ENCODE measurements at places on chromosomes 6 and 20. TPM values are rescaled to one million over a fixed set of nuclear protein-coding genes. Genes with fewer than 3 reads are reported as not detected.

DNA sequence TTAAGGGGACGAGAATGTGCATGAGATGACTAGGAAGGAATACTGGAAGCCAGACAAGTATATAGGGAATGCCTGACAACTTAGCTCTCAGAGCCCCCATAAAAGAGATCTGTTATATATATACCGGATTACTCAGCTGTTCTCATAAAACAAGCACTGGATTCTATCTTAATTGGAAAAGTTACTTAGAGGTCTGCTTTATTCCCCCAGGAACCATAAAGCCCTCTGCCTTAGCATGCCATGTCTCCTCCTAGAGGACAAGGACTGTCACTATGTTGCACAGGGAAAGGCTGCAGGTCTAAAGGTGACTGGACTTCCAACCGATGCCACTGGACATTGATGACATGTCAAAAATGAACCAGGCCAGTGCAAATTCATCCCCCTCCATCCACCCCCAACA, 6.4 kb downstream of the EXOC2 start:
- no peak overlapping the region for H3K4me3 ChIP-seq
- no peaks in the 10 kb centered on the region for H3K27me3 ChIP-seq
- no peak for DNase-seq

- H3K27ac ChIP-seq: no peak overlapping the region
- H3K4me1 ChIP-seq: no peaks in the 10 kb centered on the region
- H3K36me3 ChIP-seq: no peaks in the 10 kb centered on the region
- DNase-seq: no peak
- no peak overlapping the region for H3K4me3 ChIP-seq
Observed at GRCh38 chr6:113842165-113842564, 15.0 kb upstream of the MARCKS start.

DNA sequence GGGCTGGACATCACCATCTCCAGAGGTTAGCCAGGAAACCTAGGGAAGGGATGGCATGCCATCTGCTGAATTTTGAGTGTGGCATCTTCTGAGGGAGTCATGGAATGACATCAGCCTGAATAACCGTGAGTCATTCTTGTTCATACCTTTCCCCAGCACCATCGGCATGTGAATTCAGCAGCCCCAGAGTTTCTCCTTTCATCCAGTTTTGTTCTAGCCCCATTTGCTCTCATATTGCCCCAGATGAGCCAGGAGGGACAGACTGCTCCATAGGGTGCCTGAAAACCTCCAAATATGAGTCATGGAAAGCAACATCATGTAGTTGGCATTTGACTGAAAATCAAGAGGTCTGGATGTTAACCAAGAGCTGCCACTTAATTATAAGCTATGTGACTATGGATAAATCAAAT, 219.2 kb upstream of the SGK1 start:
- no peaks in the 10 kb centered on the region for H3K27me3 ChIP-seq
- no peak overlapping the region for H3K27ac ChIP-seq
- no peaks in the 10 kb centered on the region for H3K36me3 ChIP-seq
- no peak for DNase-seq

GRCh38 chr6:12051861-12052368, 39.8 kb downstream of the HIVEP1 start:
- no peaks in the 10 kb centered on the region for H3K36me3 ChIP-seq
- H3K4me3 ChIP-seq: no peak overlapping the region
- peak overlapping the region; percentile 5 for H3K27ac ChIP-seq
- no peaks in the 10 kb centered on the region for H3K4me1 ChIP-seq
- DNase-seq: no peak
- no peaks in the 10 kb centered on the region for H3K27me3 ChIP-seq

- H3K4me1 ChIP-seq: peaks cover 10% of the 10 kb centered on the region
- no peak overlapping the region for H3K27ac ChIP-seq
- no peak for DNase-seq
- H3K36me3 ChIP-seq: no peaks in the 10 kb centered on the region
- no peak overlapping the region for H3K4me3 ChIP-seq
Observed at GRCh38 chr6:82251942-82252341, 4.4 kb upstream of the IBTK start.

GRCh38 chr6:25022140-25022553, 86.4 kb upstream of the RIPOR2 start:
- H3K4me1 ChIP-seq: no peaks in the 10 kb centered on the region
- H3K36me3 ChIP-seq: no peaks in the 10 kb centered on the region
- H3K27me3 ChIP-seq: no peaks in the 10 kb centered on the region

DNA sequence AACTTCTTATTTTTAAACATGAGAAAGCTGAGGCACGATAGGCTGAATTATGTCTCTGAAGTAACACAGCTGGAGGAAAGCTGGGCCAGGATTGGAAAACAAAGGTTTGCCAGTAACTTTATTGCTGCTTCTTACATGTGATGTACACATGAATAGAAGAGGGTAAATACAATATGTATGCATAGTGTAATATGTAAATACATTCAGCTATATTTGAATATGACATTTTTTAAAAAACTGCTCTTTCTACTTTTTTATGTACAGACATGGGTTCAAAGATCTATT, 90.2 kb downstream of the ADTRP start:
- no peaks in the 10 kb centered on the region for H3K27me3 ChIP-seq
- no peak for DNase-seq

- no peak overlapping the region for H3K27ac ChIP-seq
- H3K27me3 ChIP-seq: no peaks in the 10 kb centered on the region
- no peak for DNase-seq
- H3K4me1 ChIP-seq: peaks cover 15% of the 10 kb centered on the region
- no peaks in the 10 kb centered on the region for H3K36me3 ChIP-seq
- H3K4me3 ChIP-seq: no peak overlapping the region
Observed at GRCh38 chr20:10510216-10510615, 75.1 kb downstream of the SLX4IP start.

DNA sequence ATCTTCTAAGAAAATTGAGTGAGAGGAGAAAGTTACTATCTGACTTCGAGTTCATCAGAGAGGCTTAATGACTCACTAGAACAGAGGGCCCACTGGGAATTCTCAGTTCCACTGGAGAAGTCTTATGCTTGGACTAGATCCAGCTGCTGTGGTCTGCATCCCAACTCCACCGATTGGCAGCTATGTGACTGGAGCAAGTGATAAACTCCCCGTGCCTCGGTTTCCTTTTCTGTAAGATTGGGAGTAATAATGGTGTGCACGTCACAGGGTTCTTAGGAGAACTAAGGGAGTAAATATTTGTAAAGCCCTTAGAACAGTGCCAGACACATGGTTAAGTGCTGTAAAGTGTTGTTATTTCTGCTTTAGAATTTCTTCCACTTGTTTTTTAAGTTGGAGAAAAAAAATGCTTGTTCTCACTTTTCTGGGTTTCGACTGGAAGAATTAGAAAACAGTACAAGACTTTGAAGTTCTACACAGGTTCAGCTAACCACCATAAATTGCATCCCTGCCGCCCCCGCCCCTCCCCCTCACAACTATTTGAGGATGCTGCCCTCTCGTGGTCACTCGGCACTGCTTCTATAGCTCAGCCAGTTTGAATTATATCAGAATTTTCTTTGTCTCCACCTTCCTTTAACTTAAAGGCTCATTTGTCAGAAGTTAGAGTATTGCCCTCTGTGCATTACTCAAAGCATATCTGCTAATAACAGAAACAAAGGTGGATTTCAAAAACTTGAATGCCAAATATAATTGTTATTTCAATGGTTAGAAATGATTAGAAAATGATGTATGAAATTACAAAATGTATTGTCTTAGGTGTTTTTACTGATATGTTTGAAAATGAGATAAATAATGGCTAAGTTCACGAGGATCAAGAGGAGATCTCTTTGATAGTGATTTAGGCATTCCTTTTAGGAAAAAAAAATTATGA, 95.0 kb upstream of the IFNGR1 start:
- H3K4me1 ChIP-seq: peaks cover 15% of the 10 kb centered on the region
- peak; percentile 67 for DNase-seq
- no peaks in the 10 kb centered on the region for H3K27me3 ChIP-seq
- no peak overlapping the region for H3K27ac ChIP-seq
- H3K36me3 ChIP-seq: no peaks in the 10 kb centered on the region

- no peak overlapping the region for H3K4me3 ChIP-seq
- DNase-seq: no peak
- H3K27me3 ChIP-seq: no peaks in the 10 kb centered on the region
- no peak overlapping the region for H3K27ac ChIP-seq
- no peaks in the 10 kb centered on the region for H3K36me3 ChIP-seq
Observed at GRCh38 chr6:16421462-16421960, 183.1 kb downstream of the GMPR start.

- H3K4me1 ChIP-seq: no peaks in the 10 kb centered on the region
- no peak overlapping the region for H3K27ac ChIP-seq
- H3K27me3 ChIP-seq: no peaks in the 10 kb centered on the region
- no peaks in the 10 kb centered on the region for H3K36me3 ChIP-seq
- no peak for DNase-seq
Observed at GRCh38 chr6:13496513-13497190, 9.3 kb upstream of the GFOD1 start.

DNA sequence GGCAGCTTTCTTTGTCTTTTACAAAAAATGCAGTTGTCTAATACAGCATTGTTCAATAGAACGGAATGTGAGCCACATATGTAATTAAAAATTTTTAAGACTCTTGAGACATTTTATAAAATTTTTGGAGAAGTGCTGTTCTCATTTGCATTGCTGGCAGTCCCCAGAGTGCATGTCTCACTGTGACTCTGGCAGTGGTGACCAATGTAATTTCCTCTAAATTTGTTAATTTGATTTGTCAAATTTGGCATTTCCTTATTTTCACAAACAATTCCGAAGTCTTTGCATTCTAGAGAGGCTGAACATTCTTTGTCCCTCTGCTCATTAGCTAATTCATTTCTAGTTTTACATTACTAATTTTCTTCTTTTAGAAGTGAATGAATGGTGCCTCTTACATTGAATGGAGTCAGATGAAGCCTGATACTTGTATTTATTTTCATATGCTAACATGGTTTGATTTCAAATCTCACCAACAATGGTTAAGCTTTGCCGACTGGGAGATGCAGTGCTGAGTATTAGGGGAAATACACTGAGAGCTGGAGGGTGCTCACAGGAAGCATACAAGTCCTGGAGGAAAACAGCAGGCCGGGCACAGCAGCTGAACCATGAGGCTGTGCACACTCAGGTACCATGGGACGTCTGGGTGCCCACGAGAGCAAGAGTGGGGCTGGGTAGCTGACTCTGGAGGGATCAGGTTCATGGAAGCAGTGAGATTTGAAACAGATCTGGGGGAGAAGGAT, 68.5 kb upstream of the ARMC2 start:
- H3K36me3 ChIP-seq: no peaks in the 10 kb centered on the region
- no peak overlapping the region for H3K27ac ChIP-seq
- peaks cover 11% of the 10 kb centered on the region for H3K4me1 ChIP-seq
- no peaks in the 10 kb centered on the region for H3K27me3 ChIP-seq

- H3K4me3 ChIP-seq: no peak overlapping the region
- H3K4me1 ChIP-seq: peaks cover 5% of the 10 kb centered on the region
- H3K36me3 ChIP-seq: peaks cover 3% of the 10 kb centered on the region
- no peak for DNase-seq
- H3K27me3 ChIP-seq: no peaks in the 10 kb centered on the region
Observed at GRCh38 chr20:50100552-50100951, 12.4 kb downstream of the UBE2V1 start.

GRCh38 chr6:56282391-56282790, 35.0 kb upstream of the COL21A1 start:
- no peak overlapping the region for H3K27ac ChIP-seq
- H3K27me3 ChIP-seq: no peaks in the 10 kb centered on the region
- no peaks in the 10 kb centered on the region for H3K36me3 ChIP-seq
- no peaks in the 10 kb centered on the region for H3K4me1 ChIP-seq

The TMC2 gene
- not detected for polyA plus RNA-seq

The SLC22A1 gene
- polyA plus RNA-seq: 1,107 TPM

The IRAK1BP1 gene
- 0.46 TPM for polyA plus RNA-seq

The AIF1 gene
- polyA plus RNA-seq: 24.9 TPM

The PCSK2 gene
- 0.14 TPM for polyA plus RNA-seq
